ENCODE measurements at places on chromosomes 12 and 14.

DNA sequence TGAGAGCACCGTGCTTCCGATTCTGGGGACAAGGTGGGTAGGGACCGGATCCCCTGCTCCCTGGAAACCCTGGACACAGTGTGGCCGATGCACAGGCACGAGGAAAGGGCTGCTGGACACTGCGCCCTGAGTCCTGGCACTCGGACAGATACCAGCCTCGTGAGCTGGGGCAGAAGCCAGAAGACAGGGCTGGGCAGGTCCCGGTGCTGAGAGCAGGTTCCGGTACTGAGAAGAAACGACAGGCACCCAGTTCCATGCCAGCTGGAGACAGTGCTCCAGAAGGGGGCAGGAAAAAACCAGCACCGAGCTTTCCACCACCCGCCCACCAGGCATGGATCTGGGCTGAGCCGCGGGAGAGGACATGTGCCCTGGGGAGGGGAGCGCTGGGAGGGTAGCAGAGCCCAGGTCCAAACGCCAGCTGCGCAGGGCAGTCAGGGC is 6.5 kb downstream of the XRCC3 start:
- DNase-seq, result no peak

DNA sequence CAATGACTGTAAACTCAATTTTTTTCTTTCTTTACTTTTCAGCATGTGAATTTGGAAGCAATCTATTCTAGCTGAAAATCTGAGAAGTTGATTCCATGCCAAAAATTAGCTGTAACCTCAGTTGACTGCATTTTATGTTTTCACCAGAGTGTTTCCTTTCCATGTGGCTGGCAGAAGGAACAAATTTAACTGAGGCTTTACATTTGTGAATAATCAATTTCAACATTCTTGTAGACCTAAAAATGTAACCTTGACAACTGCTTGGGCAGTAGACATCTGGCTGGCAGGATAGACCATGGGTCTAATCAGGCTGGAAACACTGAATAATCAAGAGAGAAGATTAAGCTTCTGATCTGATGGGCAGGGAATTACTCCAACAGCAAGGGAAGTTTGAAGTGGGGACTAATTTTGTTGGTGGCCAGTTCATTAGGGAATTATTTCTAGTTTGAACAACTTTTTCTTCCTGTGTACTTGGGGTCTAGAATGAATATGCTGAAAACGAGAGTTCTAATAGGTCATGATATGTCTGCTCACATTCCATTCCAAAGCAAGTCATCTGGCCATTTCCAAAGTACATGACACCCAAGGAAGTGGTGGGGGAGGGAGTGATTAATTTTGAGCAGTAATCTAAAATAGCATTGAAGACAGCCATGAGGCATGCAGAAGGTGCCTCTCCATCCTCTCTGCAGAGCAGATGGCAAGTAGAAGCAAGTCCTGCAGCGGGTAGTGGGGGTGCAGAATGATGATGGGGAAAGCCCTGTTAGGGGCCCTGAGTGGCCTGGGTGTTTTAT is 68.2 kb downstream of the ATP23 start:
- no peak for DNase-seq

DNA sequence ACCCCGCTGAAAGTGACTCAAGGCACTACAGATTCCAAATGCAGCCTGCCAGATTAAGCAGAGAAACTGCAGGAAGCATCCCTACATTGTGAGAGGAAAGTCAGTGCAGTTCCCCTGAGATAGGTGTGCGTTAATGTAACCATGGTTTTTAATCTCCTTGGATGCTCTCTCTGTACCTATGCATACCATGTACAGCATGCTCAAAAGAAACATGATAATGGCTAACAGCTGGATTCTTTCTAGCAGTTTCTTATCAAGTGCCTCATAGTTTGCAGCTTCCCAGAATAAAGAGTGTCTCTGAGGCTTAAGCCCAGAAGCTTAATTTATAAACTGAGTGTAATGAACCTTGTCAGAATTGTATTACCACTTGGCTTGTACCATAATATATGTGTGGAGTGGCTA is 17.1 kb upstream of the MDM1 start:
- no peak for DNase-seq

DNA sequence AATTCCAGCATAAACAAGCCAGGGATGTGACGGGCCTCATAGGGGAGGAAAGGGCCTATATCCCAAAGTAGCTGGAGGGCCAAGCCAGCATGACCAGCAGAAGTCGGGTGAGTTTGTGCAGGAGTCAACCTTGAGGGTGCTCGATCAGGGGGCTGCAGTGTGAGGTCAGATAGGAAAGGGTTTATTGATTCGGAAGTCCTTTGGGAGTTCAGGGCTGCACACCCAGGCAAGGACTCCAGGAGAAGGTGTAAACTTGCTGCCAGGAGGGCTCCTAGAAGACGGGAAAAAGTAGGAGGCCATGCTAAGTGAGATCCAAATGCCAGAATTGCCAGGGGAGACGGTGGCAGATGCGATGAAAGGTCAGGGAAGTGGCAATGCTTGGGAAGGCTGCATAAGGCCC is 3.4 kb upstream of the OAS2 start:
- DNase-seq, result no peak

DNA sequence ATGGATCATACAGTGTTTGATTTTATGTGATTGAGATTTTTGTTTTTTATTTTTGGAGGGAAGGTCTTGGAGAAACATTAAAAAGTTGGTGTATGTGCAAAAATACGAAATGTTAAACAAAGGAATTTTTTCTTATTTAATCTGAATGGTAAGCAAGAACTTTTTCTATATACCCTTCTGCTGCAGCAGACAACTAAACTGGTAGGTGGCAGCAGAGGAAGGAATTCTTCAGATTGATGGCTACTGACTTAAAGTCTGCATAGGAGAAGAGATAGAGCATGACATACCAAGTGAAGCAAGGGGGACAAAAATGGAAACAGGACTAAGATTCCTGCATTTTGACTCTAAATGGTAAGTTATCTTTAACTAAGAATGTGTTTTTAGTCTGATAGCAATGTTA is 42.0 kb upstream of the A2ML1 start:
- no peak for DNase-seq

DNA sequence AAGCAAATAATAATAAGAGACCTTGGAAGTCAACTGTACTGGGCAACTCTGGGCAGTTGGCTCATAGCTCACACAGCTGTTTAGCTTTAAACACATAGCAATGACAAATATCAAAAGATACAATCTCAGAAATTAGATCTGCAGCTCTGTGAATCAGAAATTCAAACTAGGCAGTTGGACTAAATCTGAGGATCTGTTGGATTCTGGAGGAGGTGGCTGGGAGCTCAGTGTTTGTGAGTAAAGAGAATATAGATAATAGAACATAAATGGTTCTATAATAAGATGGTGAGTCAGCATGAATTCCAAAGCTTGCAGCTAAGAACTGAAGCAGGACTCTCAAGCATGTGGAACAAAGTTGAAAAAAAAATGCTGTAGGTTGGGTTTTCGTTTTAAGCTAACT is 1949.4 kb upstream of the SEL1L start:
- DNase-seq, result no peak

DNA sequence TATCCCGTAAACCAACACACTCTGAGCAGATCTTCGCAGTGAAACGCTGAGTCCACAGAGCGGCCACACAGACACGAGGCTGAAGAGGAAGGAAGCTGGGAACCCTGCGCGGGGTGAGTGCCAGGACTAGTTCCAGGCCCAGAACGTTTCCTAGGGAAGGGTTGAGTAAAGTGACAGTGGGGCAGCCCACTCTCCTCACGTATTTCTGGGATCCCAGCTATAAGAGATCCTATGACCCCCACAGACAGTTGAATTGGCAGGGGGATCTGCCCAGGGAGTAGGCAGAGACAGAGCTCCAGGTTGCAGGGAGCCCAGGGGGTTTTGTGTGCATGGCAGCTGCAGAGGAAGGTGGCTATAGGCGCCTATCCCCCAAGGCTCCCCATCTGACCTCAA is 51.1 kb downstream of the GTF2A1 start:
- peak; percentile 44 for DNase-seq

- DNase-seq, result no peak
These were observed 10.8 kb downstream of the COL2A1 start for GRCh38 chr12:47993491-47993890.

All from KG1 (cell line).